ENCODE measurements at places on chromosomes 2 and 18.

DNA sequence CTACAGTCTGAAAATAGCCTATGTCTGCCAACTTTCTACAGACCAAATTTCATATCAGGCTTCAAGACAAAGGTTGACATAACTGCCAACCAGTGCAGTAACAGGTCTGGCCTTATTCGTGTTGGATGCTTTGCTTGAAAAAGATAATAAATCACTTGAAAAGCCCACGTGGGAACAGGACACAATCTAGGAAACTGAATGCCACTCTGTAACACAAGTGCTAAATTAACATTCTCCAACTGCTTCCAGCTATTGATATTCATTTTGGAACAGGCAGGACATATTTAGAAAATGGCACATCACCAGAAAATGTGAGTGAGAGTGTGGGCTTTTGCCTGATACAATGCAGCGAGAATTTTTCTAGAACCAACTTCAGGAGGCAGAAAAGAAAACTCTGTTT, 165.9 kb upstream of the CCDC150 start:
- no peak for DNase-seq

DNA sequence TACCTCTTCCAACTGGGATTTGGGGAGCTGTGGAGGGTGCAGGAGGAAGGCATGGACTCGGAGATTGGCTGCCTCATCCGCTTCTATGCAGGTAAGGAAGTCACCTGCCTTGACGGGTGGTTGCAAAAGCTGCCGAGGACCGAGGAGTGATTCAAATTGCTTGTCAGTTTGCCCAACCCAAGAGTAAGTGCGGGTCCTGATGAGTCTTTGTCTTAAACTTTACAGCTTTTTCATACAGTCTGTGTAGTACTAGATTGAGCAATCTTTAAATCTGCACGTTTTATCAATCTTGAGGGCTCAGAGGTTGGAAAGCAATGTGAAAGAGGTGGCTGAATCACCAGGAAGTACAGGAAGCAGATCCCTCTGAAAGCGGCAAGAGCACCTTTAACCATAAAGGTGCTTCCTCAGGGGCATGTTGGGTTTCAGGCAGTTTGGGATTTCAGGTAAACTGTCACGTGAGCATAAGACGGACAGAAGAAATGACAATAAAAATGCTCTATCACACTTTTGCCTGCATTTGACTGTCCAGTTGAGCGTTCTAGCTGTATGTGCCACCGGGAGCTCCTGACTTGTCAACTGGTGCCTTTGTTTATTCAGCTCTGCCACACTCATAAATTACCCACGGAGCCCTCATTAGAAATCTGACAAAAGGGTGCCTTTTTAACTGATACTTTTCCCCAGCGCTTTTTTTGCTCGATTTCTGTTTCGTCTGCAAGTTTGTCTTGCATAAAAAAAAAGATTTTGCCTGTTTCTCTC, 2.0 kb downstream of the PHLPP1 start:
- DNase-seq, result peak; percentile 59

DNA sequence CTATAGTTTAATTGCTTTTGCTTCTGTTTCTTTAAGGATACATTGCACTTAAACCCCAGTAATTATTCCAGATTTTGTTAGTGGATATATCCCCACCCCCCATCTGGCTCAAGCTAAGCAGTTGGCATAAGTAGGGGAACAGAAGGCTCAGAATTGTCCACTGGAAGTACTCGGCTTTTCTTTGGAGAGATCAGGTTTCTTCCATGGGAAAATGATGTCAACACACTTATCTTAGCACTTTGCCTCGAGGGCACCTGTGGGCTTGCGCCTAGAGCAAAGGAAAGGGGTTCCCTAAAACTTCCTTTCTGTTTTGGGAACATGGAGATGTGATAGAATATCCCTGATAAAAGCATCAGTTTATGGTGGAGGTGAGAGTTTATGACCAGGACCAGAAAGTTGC, 130.6 kb downstream of the FMNL2 start:
- no peak for DNase-seq

- no peak for DNase-seq
Observed at GRCh38 chr2:29309090-29310029, 194.1 kb downstream of the CLIP4 start.

- no peak for DNase-seq
Observed at GRCh38 chr2:224579411-224579810, 5.8 kb downstream of the CUL3 start.

- no peak for DNase-seq
Observed at GRCh38 chr2:141062031-141062430, 1068.8 kb downstream of the LRP1B start.

GRCh38 chr2:25620077-25620476, 53.3 kb downstream of the DTNB start:
- DNase-seq, result no peak

DNA sequence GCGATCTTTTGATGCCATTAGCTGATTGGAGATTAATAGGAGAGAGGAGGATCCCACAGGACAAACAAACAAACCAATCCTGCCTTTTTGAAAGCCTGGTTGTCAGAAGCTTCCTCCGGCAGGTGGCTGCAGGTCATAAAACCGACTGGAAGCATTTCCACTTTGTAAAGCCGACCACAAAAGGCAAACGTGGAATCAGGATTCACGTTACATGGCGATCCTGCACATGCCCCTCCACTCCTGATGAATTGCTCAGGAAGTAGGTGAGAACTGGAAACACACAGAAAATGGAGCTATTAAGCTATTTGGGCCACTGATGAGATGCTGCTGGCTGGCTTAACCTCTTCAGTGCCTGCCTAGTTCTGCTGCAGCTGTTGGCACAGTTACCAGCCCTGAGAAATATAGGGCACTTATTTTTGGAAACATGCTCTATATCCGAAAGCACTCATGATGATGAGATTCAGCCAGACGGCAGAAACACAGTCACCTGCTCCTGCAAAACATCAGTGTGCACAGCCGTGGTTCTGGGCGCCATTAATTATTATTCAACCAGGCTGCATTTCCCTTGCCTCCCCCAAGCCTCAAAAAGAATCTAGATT, 110.3 kb upstream of the ST6GAL2 start:
- no peak for DNase-seq

DNA sequence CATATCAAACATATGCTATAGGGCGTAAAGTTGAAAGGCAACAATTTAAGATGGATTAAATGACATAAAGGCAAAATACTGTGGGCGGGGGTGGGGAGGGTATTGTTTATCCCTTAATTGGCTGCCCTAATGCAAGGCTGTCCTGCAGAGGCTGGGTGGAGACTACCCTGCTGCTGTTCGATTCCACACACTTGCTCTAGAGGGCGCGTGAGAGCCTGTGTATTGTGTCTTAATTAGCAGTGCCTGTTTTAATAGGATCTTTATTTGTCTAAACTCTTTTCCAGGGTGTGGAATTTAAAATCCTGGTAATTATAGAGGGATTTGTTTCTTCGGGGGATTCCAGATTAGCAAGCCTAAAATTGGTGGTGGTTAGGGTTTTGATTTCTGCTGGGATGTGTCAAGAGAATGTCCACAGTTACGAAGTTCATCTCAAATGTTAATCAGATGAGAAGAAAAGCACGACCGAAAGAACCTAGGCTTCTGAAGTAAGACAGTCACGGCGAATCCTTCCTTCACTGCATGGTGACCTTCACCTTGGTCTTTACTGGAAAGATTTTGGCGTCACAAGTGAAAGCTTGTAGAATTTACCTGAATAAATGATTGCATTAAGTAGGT, 103.5 kb upstream of the MAP3K20 start:
- DNase-seq, result no peak

- no peak for DNase-seq
Observed at GRCh38 chr2:130766037-130766436, 10.7 kb downstream of the AMER3 start.

- DNase-seq, result no peak
Observed at GRCh38 chr2:204863336-204863735, 318.1 kb downstream of the PARD3B start.

- DNase-seq, result peak; percentile 77
Observed at GRCh38 chr2:113762377-113763118, 6.1 kb upstream of the SLC35F5 start.

DNA sequence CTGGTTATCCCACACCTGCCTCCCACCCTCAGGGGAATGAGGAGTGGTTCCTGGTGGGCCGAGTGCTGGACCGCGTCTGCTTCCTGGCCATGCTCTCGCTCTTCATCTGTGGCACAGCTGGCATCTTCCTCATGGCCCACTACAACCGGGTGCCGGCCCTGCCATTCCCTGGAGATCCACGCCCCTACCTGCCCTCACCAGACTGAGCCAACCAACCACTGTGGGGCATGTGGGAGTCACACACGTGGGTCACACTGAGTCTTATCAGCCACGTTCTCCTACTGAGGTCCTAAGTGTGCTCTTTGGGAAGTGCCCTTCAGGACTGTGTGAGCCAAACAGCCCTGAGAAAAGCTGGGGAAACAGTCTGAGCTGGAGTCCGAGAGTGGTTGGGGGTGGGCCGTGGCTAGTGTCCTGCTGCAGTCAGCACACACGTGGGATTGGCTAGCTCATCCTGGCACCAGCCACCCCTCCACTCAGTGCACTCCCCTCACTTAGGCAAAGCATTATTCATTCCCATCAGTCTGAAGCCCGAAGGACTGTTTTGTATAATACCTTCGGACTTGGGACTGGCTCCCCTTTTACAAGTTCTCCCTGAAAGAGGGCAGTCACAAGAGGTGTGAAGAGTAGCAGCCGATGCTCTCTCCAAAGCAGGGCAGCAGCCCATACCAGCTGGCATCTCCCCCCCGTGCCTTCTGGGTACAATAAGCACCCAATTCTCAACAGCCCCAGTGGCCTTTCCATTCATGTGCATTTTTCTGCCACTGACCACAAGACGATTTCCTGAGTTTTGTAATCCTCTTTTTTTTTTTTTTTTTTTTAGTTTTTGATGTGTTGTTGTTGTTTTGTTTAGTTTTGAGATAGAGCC, 4.6 kb downstream of the TIGD1 start:
- DNase-seq, result no peak

DNA sequence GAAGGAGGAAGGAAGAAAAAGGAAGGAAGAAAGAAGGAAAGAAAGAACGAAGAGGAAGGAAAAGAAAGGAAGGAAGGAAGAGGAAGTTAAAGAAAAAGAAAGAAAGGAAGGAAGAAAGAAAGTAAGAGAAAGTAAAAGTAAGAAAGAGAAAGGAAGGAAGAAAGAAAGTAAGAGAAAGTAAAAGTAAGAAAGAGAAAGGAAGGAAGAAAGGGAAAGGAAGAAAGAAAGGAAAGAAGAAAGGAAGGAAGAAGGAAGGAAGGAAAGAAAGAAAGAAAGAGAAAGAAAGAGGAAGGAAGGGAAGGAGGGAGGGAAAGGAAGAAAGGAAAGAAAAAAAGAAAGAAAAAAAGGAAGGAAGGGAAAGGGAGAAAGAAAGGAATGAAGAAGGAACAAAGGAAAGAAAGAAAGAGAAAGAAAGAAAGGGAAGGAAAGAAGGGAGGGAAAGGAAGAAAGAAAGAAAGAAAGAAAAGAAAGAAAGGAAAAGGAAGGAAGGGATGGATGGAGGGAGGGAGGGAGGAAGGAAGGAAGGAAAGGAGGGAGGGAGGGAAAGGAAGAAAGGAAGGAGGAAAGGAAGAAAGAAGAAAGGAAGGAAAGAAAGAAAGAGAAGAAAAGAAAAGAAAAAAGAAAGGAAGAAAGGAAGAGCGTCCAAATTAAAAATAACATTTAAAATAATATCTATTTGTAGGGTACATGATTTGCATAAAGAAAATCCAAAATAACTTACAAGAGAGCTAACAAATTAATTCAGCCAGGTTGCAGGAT, 827.9 kb downstream of the TSN start:
- no peak for DNase-seq

DNA sequence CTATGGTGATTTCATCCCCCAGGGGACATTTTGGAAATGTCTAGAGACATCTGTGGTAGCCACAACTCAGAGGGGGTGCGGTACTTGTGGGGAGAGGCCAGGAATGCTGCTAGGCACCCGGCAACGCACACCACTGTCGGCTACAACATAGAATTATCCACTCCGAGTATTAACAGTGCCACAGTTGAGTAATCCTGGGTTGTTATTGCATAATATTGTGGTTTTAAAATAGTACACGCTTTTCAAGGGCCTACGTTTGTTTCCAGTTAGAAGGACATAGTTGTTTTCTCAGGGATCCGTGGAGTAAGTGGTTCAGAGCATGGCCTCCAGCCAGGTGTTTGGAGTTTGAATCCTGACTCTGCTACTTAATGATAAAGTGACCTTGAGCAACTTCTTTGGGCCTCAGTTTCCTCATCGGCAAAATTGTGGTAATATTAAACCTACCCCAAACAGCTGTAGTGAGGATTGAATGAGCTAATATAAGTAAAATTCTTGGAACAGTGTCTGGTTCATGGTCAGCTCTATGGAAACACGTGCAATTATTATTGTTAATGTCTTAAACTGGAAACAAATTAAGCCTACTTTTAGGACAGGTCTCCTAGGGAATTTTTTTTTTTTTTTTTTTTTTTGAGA, 24.5 kb downstream of the CYP27A1 start:
- DNase-seq, result peak; percentile 93

DNA sequence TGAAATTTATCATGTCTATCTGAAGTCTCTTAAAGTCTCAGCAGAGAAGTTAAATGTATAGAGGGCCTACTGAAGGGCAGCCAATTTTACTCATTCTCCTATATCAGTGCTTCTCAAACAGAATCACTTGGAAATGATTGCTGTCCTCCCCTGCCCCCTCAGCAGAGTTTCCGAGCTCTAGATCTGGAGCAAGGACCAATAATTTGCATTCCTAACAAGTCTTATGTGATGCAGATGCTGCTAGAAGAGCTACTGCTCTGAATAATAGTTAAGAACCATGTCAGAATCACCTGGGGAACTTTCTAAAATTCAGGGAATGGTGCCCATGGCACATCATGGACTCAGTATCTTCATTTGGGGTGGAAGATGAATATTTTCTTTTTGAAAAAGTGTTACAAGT, 105.6 kb upstream of the EPHA4 start:
- no peak for DNase-seq

DNA sequence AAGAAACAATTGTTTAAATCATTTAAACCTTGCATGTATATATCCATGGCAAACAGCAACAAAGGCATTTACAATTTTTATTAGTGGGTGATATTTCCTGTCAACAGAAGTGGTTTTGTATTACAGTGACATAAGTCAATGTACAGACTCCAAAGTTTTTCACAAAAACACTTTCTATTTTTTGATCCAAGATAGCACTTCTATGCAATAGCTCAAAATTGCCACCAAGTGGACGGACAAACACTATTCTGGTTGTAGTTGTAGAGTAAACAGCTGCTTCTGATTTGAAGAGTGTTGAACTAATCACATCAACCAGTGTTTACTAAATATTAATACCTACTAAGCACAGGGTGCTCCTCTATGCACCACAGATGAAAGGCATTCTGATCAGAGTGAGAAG, 421.4 kb downstream of the NCKAP5 start:
- no peak for DNase-seq
